GDM1 (cell line): ENCODE measurements at places on chromosomes 4 and X.
A peak's percentile ranks its signal among the peaks of the same experiment; 100 is the strongest.

- DNase-seq: no peak
Measured at GRCh38 chrX:18793601-18794089, 86.2 kb downstream of the PPEF1 start.

- no peak for DNase-seq
Measured at GRCh38 chr4:828641-829271, 2.8 kb upstream of the CPLX1 start.

DNA sequence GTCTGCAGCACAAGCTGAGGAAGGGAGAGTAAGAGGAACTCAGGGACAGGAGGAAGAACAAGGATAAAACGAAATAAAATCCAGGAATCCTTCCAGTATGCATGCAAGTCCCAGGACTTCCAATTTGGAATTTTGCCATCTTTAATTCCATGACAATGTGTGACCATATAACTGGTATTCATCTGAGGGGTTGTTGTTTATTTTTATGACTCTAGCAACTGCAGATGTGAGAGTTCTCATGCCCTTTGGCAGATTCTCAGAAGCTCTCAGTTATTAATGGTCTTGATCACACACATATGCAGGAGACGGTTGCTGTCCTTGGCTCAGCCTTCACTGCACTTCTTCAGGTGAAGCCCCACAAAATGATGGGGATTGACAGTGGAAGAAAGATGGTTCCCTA lies 148.2 kb downstream of the SMIM20 start:
- DNase-seq: no peak

DNA sequence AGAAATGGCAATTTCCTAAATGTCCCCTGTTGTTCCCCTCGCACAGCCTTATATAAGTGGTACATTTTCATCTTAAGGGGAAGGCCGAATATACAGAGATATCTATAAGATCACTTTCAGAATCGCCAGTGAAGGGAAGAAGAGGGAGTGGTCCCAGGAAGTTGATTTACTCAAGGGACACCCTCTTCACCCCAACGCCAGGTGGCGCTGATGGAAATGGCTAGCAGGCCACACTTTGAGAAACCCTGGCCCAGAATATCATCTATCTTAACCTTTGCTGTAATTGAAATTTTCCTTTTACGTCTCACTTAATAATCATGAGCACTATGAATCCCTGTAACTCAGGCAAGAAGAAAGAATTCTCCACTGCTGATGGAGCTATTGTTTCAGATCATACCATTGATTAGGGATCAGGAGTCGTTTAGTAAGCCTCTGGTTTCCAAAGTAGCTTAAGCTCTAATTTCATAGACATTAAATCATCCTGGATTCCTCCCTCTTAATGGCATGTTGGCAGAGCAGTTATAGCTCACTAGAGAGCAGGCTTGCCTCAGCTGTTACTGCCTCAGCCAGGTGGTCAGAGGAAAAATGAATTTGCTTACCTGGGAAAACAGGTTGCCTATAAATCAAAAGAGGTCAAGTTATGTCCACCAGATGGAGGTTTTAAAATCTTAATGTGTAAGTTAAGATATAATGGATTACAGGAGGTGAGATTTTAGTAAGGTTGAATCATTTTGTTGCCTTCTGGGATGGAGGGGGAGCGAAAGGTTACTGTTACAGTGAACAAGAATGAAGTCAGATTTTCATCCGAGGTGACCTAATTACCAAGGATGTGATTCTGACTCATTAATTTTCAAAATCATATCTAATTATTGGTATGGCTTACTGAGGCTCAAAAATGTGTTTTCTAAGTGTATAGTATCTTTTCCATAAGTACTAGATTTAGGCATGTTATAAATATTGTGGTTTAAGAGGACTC lies 941.2 kb upstream of the TENM3 start:
- peak; percentile 12 for DNase-seq

GRCh38 chr4:141126769-141127168 lies 6.5 kb downstream of the RNF150 start:
- DNase-seq: no peak

DNA sequence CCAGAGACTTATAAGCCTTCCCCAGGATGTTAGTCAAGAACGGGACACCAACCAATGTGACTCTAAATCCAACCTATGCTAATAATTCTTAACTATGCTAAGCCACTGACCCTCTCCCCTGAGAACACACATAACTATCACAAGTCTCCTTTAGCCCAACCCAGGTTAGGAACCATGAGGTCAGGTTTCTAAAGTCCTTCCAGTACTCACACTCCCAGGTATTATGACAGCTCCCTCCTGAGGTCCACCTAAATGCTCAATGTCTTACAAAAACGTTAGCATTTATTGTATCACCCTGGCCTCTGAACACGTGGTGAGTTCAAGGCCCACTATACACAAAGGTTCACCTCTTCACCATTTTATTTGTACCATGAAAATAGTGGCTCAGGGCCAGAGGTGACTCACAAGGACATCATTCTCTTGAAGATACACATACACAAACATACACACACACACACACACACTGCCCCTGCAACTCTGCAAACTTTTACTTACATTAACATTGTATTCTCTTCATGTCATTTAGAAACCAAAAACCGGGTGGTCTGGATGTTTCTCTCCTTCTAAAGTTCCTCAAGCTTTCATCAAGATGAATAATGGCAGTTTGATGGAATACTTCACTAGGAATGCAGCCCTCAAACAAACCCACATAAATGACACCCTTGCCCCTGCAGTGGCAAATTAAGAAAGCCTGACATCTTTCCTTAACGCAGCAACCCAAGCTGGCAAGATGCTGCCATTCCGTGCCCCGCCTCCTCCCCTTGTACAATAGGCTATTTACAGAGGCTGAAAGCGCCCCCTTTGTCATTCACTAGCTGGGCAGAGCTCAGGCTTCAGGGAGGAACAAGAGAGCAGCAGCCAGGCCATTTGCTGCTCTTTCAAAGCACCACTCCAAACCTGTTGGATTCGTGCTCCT lies 17.7 kb downstream of the ACSL1 start:
- no peak for DNase-seq

DNA sequence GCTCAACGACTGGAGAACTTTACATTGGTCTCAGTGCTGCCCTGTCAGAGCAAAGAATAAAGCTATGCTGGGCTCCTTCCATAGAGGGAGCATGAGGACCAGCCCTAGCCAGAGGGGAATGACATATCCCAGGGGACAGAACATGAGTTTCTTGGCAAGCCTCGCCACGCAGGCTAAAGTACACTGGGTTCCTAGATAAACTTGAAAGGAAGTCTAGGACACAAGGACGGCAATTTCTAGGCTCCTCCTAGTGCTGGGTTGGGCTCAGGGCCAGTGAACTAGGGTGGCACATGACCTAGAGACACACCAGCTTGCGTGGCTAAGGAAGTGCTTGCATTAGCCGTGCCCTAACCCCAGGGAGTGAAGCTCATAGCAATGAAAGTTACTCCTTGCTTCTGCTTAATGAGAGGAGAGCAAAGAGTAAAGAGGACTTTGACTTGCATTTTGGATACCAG lies 141.0 kb downstream of the MAB21L2 start:
- DNase-seq: no peak

DNA sequence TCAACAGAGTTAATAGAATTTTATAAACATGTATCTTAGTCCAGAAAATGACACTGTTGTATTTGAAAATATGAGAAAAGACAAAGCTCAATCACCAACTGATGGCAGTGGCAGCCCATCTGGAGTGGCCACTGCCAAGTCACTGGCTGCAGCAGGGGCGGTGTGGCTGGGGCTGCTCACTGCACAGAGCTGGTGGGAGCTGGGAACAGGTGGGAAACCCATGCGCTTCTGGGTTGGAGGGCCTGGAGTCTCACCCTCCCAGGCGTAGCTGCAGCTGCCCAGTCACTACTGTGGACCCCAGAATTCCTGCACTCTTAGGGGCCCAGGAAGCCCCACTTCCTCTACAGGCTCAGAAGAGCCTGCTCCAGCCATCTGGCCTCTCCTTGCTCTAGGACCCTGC lies 251.8 kb upstream of the NDST4 start:
- DNase-seq: no peak

GRCh38 chr4:24912252-24913118 lies at the start of gene CCDC149:
TSS of gene CCDC149 (minus strand) at chr4:24913042. CDS start at chr4:24912864, 178 bp downstream.
- no peak for DNase-seq

DNA sequence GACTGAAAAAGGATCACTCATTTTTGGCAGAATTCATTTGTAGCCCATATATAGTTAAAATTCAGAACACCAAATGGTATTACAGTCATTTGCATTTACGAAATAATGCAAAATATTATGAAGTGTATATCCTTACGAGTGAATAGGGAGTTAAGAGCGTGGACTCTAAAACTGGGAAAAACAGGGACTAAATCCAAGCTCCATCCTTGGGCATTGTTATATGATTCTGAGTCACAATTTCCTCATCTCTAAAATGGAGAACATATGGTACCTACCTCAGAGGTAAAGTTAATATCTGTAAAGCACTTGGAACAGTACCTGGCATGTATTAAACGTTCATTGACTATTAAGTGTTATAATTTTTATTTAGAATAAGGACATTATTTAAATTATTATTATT lies 106.3 kb downstream of the ZAR1 start:
- no peak for DNase-seq

- no peak for DNase-seq
Measured at GRCh38 chr4:78764498-78764961, 11.6 kb upstream of the BMP2K start.

GRCh38 chrX:1554469-1555210 lies 17.7 kb upstream of the P2RY8 start:
- DNase-seq: no peak

DNA sequence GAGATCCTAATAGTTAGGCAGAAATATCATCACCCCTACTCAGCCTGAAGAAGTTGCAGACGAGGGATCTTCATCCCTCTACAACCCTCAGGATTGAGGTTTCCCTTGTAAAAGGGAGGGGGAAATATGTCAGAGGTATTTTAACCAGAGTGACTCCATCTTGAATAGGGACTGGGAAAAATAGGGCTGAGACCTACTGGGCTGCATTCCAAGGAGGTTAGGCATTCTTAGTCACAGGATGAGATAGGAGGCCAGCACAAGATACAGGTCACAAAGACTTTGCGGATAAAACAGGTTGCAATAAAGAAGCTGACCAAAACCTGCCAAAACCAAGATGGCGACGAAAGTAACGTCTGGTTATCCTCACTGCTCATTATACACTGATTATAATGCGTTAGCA lies 17.5 kb downstream of the IL13RA2 start:
- no peak for DNase-seq

DNA sequence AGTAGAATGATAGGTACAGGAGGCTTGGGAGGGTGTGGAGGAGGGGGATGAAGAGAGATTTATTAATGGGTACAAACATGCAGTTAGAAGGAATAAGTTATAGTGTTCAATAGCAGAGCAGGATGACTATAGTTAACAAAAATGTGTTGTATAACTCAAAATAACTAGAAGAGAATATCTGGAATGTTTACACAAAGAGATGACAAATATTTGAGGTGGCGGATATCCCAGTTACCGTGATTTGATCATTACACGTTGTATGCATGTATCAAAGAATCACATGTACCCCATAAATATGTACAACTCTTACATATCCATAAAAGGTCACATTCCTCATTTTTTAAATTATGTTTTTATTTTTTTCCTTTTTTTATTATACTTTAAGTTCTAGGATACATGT lies 456.6 kb downstream of the MAGEB5 start:
- no peak for DNase-seq

DNA sequence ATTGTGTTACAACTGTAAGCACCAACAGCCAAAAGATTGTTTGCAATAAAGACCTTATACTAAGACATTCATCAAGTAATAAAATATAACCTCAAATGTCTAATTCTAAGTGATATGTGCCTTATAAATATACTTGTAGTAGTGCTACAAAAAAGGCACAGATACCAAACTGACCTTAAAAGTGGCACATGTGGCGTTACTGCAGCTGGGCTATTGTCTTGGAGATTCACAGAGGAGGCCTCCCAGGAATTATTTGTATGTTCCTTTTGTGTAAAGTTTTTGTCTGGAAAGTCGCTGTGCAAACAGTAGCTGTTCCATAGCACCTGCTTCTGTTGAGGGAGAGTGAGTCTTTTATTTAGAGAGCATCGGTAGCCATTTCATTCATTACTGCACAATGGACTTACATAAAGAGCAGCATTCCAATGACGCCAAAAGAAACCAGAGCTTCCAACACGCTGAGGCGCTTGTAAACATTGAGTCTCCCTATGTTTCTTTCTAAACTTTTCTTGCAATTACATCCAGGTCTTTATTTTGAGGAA lies 143.7 kb downstream of the RPA4 start:
- DNase-seq: no peak

DNA sequence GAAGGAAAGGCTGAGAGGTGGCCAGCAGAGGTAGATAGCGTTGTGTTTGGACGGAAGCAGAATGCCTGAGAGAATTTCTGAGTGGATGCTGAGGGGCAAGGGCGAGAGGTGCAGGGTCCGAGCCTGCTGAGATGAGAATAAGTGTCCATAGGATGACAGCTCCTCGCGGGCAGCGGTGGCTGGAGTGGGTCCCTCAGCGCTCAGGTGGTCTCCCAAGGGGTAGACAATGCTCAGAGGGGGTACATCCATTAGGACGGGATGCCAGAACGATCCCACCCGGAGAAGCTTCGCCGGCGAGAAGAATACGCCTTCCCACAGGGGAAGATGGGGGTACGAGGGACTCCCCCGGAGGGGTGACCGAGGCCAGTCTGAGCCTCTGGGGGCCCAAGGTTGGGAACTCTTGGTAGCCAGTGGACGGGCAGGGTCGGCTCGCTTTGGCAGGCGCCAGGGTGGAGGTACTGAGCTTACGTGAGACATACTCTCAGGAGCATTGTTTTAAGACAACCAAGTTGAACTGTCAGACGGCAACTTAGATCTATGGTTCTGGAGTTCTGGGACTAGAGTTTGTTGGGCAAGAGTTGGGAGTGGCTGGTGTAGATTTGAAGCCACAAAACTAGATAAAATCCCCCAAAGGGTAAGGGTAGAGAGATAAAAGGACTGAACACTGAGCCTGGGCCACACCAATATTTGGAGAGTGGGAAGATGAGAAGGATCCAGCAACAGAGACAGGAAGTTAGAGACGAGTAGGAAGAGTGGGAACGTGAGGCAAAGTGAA lies 15.8 kb downstream of the BRCC3 start:
- no peak for DNase-seq

GRCh38 chr4:143417679-143418403 lies 81.2 kb downstream of the GAB1 start:
- no peak for DNase-seq

GRCh38 chr4:101419336-101420135 lies 72.2 kb upstream of the PPP3CA start:
- DNase-seq: no peak

DNA sequence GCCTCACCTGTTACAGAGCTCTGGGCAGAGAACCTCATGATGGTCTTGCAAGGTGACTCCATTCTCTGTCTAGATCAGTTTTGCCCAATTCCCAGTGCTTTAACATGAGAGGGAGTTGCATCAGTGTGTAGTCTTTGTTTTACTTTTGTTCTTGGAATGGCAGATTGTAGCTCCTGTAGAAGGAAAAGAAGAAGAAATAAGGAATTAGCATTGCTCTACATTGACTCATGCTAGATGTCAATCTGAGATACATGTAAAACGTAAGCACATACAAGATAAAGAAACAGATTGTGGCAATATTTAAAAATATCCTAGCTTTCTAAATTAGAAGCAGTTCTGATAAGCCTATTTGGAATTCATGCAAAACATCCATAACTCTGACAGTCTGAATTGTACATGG lies 16.0 kb upstream of the PPEF1 start:
- no peak for DNase-seq
